ENCODE measurements at places on chromosomes 2 and 18.

DNA sequence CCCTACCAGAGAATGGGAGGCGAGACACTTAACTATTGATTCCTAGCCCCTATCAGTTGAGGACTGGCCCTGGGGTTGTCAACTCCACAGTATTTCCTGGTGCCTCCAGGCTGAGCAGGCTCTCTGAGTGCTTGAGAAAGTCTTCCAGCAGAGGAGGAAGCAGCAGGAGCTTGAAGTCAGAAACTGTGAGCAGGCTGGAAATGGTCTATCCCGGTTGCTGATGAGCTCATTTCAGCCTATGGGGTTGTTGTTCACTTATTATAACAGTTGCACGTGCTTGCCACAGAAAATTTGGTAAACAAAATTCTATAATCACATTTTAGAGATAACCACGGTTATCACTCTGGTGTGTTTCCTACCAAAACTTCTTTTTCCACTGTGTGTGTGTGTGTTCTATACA, 254.7 kb upstream of the THUMPD2 start:
- DNase-seq: no peak

GRCh38 chr2:127770973-127771735, 39.8 kb downstream of the WDR33 start:
- no peak for DNase-seq

- no peak for DNase-seq
Measured at GRCh38 chr2:33577668-33578067, 21.4 kb downstream of the FAM98A start.

DNA sequence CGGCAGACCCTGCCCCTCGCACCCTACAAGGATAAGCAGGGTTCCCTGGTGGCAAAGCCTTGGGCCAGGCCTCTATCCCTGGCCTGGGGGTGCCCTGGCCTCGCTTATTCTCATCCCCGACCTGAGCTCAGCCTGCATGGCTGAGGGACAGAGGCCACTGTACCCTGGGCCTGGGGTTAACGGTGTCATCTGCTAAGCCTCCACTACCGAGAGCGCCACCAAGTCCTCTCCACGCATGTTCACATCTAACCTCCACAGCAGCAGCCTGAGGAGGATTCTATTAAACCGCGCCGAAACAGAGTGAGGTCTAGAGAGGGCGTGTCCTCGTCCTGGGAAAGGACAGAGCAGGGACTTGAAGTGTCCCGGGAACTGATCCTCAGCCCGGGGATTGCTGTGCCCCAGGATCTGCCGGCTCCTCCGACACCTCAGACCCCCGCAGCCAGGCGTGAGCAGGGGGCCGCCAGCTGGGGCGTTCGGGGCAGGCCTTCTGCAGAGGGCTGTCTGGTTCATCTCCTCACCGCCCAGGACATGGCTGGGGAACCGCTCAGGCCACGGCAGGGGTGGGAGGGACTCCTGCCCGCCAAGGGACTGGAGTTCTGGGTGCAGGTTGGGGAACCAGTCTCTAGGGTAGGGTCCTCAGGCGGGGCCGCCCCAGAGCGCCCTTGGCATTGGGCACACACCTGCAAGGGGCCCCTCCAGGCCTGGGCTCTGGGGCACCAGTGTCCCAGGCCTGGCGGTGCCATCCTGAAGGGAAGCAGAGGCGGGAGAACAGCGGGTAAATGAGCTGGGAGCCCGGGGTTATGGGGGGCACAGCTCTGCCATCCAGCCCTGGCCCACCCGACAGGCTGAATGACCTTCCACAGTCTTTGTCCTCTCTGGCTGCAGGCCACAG, 68.0 kb upstream of the SMAD7 start:
- DNase-seq: no peak
